ENCODE measurements at places on chromosomes 1 and 21. TPM values are rescaled to one million over a fixed set of nuclear protein-coding genes. Genes with fewer than 3 reads are reported as not detected.

- DNase-seq: no peak
Measured at GRCh38 chr1:191371626-191372025, 786.6 kb upstream of the RGS18 start.

GRCh38 chr1:32398401-32398800 is 4.2 kb upstream of the BSDC1 start:
- DNase-seq: no peak

- no peak for DNase-seq
Measured at GRCh38 chr1:67004176-67004575, 49.8 kb downstream of the SLC35D1 start.

DNA sequence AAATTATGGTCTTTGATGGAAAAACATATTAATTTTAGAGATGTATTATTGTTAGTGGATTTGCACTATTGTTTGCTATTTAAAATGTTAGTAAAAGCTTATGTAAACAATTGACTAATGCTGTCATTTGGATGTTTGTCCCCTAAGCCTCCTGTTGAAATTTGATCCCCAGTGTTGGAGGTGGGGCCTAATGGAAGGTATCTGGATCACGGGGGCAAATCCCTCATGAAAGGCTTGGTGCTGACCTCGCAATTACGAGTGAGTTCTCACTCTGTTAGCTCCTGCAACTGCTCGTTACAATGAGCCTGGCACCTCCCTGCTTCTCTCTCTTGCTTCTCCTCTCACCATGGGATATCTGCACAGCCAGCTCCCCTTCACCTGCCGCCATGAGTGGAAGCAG is 14.3 kb downstream of the TMEM35B start:
- no peak for DNase-seq

The WNT3A gene
- not detected for total RNA-seq

The RCOR3 gene
- total RNA-seq: 51.0 TPM

The HMGN2 gene
- total RNA-seq: 295 TPM

The HSD3B2 gene
- not detected for total RNA-seq
